Stimulated activated CD4-positive, alpha-beta T cell treated with anti-CD3 and anti-CD28 coated beads, Interleukin-12 subunit alpha, Interleukin-12 subunit beta, amount 100 ng/mL, for 24 hours (primary cell): ENCODE measurements at places on chromosomes 11 and 22.

- no peak for DNase-seq
Measured at GRCh38 chr11:9815486-9816136, 151.7 kb downstream of the SWAP70 start.

DNA sequence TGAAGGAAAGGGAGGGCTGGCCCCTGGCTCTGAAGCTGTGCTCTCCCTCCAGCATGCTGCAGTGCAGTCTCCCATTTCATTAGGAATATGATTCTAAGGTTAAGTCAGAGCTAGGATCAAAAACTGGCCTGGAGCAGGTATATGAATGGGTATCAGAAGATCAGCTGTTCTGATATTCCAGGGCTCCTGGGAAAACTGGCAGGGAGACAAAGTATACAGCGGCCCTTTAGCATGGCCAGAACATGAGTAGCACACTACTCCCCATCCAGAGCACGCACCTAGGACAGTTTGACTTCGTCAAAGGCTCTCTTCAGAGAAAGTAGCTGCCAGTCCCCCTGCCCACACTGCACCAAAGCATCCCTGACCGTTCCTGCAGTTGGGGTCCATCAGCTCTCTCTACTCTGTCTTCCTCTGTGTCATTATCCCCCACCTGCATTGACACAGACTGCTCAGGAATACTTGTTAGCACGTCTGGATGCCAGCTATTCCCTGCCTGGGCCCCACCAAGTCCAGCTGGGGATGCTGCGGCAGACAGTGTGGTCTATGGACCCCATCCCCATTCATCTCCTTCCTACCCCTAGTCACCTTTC is 4.0 kb upstream of the FCHSD2 start:
- no peak for DNase-seq

- DNase-seq, result no peak
Measured at GRCh38 chr11:118846181-118846935, 37.3 kb upstream of the CXCR5 start.

DNA sequence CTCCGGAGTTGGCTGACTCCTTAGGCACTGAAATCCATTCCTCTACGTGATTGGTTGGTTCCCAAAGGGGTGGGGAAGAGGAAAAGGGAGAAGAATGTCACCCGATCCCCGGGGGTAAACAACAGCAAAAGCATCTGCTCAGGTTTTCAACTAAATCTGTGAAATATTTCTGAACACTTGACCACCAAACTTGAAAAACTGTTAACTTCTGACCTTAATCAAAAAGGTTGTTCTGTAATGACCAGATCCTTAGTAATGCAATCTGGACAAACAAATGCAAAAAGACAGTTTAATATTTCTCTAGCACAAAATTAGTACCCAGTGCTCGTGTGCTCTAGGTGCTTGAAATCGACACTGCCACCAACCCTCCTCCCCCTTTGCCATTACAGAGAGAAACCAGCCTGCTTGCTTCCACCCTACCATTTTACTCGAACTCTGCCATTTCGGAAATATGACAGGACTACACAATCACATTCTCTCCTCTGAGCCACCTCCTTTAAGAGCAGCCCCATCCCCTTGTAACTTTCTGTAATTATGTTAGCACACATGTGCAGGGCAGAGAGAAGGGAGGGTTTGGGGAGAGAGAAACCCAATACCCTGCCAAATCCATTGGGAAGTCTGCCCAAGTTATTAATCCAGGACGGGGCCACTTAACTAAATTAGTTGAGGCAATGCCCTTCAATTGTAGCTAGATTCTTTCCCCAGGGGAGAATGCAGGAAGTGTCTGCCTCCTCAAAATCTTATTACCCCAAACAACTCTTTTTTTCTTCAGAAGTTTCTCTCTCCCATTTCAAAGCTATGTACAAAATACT is 113.8 kb downstream of the RBFOX2 start:
- no peak for DNase-seq

DNA sequence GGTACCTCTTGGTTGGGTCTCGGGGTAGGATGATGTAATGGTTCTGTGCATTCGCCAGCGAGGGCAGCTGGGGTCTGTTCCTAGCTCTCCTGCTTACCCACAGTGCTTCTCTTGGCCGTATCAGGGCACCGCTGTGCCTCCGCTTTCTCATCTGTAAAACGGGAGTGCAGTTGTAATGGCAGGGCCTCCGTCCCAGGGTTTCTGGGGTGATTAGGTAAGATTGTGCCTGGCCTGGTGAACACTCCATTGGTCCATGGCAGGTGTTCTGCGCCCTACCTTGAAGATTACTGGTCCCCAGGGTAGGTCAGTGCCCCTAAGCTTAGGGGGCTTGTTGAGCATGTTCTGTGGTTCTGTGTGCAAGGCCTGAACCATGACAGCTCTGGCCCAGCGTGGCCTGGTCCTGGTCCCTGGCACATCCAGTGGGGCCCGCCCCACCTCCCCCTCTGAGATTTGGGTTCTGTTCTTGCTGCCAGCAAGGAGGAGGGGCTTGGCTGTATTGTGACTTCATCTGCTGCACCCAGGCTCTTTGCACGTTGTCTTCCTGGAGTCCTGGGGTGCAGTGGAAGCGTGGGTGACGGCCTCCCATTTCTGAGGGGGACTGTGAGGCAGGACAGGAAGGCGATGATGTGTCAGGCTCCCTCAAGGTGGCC is 4.9 kb downstream of the MYRF start:
- DNase-seq, result no peak

DNA sequence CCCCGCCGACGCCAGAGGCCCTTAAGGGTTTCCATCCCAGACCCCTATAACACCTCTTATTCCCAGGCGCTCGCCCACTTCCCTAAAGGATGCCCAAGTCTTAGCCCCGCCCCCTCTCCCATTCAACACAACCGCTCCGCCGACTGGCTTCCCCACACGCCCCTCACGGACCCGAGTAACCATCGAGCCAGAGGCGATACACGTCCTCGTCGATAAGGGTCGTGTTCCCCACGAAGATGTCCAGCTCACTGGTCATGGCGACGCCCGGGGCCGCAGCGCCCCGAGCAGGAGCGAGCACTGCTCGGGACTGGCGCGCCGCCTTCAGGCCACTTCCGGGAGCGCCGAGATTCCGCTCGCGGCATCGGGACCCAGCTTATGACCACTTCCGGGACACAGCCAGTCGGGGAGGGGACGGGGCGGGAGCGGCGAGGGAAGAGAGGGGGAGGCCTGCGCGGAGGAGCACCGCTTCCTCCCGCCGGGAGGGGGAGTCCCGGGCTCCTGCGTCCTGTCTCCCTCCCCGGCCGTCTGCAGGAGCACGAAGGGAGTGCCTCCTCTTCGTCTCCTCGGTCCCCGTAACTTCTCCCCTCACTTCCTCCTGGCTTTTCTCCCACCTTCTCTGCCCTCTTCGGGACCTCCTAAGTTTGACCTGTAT is at the start of gene FIBP:
TSS of gene FIBP (minus strand) at position 309 of the 652 bp plus-strand sequence. CDS start at position 256, 53 bp downstream.
- DNase-seq, result peak; percentile 96

DNA sequence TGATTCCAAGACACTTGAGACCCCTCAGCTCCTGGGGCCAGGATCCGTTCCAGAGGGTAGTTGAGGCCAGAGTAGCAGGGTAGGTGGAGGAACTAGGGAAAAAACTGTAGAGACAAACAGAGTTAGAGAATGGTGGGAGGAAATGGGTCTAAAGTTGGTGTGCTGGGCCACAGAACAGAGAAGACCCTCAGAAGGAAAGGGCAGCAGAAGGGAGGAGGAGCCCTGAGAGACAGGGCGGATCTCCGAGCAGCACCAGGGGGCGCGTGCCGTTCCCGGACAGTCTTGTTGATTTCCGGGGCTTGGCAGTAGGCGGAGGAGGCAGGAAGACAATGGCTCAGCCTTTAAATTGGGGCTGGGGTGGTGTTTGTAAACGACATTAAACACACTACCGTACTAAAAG is 2.4 kb upstream of the CECR2 start:
- DNase-seq, result no peak

DNA sequence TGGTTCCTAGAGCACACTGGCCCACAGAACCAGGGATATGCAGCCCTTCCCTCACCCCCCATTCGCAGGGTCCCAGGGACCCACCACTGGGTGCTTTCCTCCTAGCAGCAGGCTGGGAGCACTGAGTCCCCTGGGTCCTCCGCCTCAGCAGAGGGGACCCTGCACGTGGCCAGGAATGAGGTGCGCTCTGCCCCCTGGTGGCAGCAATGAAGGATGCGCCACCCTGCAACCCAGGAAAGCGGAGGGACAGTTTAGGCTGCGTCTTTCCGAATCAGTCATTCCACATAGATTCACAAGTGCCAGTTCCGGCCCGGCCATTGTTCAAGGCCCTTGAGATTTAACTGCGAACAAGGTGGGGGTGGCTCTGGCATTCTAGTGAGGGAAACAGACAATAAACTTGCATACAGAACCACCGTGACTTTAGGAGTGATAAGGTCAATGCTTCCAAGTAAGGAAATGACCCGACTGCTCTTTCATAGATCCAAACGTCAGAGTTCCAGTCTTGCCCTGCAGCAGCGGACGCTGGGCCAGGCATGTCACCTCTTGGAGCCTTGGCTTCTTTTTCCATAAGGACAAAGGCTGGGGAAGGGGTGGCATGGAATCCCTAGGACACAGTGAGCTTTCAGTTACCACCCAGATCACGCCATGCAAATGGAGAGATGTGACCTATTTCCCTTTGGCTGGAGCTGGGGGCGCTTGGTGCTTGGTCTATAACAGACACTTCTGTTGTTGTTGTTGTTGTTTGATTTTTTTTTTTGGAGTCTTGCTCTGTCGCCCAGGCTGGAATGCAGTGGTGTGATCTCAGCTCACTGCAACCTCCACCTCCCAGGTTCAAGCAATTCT is 7.7 kb downstream of the RIN1 start:
- DNase-seq, result peak; percentile 78

DNA sequence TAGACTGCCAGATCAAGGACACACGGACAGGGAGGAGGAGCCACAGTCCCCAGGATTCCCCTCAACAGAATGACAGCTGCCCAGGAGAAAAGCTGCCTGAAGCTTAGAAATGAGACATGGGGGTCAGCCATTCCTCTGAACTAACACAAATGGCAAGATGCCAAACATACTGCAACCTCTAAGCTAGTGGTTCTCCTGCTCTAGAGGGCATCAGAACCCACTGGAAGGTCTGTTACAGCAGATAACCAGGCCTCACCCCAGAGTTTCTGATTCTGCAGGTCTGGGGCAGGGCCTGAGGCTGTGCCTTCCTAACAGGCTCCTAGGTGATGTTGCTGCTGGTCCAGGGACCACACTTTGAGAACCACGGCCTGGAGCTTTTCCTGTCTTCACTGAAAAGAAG is 28.6 kb upstream of the BID start:
- no peak for DNase-seq

DNA sequence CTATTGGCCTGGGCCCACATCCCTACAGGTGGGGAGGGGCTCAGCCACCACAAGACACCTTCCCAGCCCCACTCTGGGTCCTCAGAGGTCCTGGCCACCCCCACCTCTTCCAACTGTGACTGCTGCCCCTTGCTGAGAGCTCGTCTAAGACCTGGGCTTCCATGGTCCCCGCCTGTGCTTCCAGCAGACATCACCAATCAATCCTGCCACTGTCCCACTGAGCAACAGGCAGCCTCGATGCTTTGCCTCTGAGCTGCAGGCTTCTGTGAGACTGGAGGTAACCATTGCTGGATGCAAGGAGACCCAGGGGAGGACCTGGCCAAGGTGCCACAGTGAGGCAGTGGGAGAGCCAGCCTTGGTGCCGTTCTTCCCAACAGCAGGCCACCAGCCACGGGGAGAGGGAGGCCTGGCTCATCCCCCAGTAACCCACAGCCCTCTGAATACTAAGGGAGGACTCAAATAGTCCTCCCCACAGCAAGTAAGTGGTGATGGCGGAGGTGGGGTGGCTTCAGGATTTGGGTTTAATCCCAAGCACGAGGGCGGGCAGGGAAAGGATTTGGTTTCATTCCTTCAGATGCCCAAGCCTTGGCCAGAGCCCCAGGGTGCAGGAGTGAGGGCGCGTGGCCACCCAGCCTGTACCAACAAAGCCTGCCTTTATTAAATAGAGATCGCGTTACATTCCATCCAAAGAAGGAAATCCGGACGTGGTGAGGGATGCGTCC is 5.5 kb upstream of the FADS3 start:
- DNase-seq, result no peak

DNA sequence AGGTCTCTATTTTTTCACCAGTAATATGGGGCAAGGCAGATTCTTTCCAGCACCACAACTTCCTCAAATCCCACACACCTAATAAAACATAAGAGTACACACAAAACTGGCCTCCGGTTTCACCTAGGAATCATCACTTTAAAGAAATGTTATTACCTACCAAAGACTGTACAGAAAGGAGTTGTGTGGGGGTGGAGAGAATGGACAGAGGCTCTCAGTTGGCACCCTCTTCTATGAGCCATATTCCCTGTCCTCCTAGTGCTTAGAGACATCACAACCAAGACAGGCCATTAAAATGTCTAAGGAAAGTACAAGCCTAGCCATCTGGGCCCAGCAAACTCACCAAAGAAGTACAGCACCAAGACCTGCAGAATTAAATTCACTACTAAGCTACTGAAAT is 56.1 kb downstream of the RBFOX2 start:
- DNase-seq, result no peak

DNA sequence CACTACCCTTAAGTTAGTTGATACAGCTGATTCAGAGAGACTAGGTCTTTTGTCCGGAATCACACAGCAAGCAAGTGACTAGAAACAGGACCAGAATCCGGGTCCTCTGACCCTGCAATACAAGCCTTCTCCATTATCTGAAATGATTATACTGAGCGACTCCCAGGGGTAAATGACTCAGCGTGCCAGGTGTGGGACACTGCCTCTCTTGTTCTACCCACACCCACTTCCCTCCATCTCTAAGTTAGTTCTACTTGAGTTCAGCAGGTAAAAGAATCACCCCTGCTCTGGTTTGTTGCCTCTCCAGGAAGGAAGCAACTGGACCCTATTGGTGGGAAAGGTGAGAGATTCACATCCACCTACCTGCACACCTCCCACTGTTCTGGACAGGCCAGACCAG is 156.9 kb downstream of the DBX1 start:
- no peak for DNase-seq

DNA sequence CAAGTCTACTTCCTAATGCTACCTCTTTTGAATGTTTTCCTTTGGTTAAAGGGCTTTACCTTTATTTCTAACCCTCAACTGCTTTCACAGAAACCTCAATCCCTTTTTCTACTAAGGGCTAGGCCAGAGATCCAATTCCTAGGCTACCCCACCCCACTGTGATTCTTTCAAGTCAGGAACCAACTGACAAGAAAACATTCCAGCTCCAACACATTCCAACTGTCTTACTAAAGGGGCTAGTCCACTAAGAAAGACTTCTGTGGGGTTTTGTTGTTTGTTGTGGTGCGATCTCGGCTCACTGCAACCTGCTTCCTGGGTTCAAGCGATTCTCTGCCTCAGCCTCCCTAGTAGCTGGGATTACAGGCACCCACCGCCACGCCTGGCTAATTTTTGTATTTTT is 151.3 kb downstream of the APOL5 start:
- no peak for DNase-seq

DNA sequence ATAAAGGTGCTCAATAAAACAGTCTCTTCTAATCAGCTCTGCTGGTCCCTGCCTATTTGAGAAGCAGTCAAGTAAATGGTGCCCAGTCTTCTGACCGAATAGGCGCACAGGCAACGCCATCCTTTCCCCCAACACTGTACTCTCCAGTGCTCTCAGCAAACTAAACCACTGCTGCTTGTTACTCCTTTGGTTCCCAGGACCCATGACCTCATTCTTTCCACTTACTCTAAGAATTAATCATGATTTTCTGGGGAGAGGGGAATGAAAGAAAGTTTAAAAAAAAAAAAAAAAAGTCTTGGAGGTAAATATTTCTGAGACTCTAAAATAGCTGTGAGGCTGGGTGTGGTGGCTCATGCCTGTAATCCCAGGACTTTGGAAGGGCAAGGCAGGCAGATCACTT is 63.7 kb downstream of the SGSM3 start:
- DNase-seq, result no peak
